Kidney tubule cell (primary cell): ENCODE measurements at places on chromosomes 5 and 9.

DNA sequence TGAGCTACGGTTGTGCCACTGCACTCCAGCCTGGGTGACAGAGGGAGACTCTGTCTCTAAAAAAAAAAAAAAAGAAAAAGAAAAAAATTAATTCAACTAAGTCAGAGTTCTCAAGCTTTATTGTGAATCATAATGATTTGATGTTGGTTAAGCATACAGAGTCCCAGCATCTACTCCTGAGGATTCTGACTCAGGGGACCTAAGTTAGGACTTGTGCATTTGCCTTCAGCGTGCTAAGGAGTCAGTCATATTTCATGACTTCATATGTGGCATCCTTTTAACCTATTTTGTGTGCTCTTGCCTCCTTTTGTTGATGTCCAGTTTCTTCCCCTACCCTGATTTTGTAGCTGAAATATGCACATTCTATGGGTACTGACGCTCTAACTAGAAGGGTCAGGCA lies 2.9 kb downstream of the MYOZ3 start:
- no peak for DNase-seq

DNA sequence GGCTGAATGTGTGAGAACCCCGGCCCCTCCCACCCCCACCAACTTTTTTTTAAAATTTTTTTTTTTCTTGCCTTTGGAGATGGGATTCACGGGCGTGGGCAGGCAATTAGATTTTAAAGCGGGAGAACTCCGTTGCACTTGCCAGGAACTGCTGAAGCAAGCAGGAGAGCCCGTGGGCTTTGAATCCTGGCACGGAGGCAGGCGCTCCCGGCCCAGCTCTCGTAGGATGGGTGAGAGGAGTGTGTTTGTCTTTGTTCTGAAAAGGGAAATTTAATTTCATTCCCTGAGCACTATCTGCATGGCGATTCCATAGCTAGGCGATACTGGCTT lies 54.3 kb upstream of the BOD1 start:
- DNase-seq = no peak

DNA sequence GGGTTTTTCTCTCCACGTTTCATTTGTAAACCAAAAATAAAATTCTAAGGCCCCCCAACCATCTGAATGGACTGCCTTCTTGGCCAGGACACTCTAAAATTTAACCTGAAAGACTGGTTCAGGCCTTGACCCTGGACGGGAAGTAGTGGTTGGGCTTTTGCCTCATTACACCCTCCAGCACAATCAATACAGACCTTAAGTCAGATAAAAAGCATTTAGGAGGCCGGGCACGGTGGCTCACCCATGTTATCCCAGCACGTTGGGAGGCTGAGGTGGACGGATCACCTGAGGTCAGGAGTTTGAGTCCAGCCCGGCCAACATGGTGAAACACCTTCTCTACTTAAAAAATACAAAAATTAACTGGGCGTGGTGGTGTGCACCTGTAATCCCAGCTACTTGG lies 91.6 kb upstream of the PPP1R26 start:
- DNase-seq = no peak

- no peak for DNase-seq
Observed at GRCh38 chr5:17212996-17213395, 4.4 kb upstream of the BASP1 start.

- DNase-seq = peak; percentile 45
Observed at GRCh38 chr9:117189121-117189520, 225.7 kb downstream of the ASTN2 start.

GRCh38 chr9:70220216-70220615 lies 38.6 kb upstream of the SMC5 start:
- DNase-seq = no peak

- no peak for DNase-seq
Observed at GRCh38 chr5:123472150-123472924, 39.6 kb upstream of the CSNK1G3 start.

GRCh38 chr5:91946870-91947269 lies 563.8 kb upstream of the ARRDC3 start:
- no peak for DNase-seq

DNA sequence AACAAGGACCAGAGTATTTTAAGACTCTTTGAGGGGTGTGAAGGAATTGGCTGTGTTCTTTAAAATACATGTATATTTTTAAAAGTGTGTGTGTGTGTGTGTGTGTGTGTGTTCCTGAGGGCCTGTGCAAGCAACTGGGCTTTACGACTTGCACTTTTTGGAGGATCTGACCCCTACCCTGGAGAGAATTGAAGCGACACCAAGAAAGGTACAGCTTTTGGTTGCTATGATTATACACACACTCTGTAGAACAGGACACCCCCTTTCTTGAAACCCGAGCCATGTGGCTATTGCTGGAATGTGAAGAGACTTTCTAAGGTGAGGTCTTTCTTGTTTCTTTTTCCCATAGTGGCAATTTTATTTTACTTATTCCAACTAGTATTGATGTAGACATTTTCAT lies 988 bp downstream of the SHISAL2B start:
- peak; percentile 6 for DNase-seq

DNA sequence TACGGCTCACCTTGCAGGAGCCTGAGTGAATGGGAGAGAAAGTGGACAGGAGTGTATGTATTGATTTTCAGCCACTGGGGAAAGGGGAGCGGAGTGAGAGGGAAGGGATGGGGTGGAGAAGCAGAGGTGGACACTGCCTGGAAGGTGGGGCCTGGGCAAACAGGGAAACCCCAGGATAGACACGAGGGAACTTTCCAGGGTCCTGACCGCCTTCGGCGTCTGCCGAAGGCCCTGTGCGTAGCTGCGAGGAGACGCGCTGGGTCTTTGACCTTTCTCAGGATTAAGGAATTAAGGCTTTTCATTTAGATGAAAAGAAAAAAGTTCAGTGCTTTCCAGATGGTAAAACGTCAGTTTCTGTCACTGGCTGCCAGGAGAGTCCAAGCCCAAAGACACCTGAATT lies 134.6 kb upstream of the RAPGEF1 start:
- DNase-seq = no peak
